ENCODE measurements at places on chromosomes 1 and 21.

DNA sequence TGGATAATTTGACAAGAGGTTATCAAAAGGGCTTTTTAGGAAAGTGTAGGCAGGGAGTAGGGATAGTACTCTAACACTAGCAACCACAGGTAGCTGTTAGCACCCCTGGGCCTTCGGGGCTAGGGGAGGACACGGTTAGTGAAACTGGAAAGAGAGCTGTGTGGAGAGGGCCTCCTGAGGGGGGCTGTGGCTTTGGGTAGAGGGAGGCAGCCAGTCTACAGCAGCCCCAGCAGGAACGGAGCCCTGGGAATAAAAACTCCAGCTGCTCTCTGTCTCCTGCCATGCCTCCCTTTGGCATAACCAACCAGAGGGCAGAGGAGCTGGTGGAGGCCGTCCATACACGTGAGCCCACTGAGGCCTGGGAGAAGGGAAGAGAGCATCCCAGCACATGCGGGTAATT lies 223.2 kb downstream of the FOXD2 start:
- no peak for DNase-seq

GRCh38 chr1:172980456-172980855 lies 70.3 kb downstream of the TNFSF18 start:
- DNase-seq, result no peak

DNA sequence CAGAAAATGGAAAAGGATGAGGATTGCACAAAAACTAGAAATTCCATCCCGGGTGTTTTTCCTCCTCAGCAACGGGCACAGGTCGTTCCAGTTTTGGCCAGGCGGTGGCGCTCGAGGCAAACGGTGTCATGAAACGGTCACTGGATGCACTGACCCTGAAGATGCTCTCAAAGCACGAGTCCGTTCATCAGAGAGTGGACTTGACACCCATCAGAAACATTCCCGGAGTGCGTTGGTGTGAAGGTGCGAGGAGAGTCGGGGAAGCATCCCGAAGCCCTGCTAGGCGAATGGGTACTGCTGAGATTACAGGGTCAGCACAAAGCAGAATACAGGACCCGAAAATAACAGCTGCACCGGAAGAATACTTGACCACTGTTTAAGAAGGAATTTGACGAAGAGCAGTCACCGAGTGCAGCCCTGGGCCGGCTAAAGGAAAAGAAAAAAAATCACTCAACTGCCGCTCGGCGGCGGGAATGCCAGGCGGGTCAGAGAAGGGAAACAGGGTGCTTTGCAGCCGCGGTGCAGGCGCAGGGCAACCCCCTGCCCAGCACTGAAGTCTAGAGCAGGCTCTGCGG lies 71.7 kb upstream of the ETS2 start:
- no peak for DNase-seq

DNA sequence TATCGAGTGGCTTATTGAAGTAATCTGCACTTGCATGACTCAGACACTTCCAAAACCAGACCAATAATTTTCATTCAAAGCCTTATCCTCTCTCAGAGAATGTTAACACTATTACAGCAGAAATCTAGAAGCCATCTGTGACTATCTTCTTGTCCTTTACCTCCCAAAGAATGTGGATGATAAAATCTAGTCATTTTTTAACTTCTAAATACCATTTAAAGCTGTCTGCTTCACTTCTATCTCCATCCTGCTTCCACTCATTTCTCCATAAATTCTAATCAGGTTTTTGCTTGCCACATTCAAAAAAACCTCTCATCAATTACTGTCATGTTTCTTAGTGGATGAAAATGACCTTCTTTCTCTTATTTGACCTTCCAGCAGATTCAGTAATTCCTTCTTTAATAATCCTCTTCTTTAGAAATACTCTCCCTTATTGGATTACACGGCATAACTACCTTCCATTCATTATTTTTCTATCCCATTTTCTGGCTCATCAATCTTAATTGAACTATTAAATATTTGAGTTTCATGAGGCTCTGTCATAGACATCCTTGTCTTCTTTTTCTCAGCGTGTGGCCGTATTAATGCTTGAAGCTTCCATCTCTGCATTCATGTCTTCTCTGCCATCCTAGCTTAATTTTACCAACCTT lies 1999.4 kb downstream of the MRPL39 start:
- DNase-seq, result no peak

GRCh38 chr1:156108664-156109241 lies 5.8 kb upstream of the LMNA start:
- DNase-seq, result no peak

GRCh38 chr1:217542136-217542777 lies 88.6 kb downstream of the GPATCH2 start:
- DNase-seq, result no peak

- no peak for DNase-seq
Observed at GRCh38 chr1:25523542-25523941, 19.9 kb upstream of the LDLRAP1 start.

GRCh38 chr1:66266350-66266749 lies 267.6 kb upstream of the SGIP1 start:
- no peak for DNase-seq

GRCh38 chr1:3306583-3307291 lies 147.7 kb upstream of the ARHGEF16 start:
- DNase-seq, result no peak

DNA sequence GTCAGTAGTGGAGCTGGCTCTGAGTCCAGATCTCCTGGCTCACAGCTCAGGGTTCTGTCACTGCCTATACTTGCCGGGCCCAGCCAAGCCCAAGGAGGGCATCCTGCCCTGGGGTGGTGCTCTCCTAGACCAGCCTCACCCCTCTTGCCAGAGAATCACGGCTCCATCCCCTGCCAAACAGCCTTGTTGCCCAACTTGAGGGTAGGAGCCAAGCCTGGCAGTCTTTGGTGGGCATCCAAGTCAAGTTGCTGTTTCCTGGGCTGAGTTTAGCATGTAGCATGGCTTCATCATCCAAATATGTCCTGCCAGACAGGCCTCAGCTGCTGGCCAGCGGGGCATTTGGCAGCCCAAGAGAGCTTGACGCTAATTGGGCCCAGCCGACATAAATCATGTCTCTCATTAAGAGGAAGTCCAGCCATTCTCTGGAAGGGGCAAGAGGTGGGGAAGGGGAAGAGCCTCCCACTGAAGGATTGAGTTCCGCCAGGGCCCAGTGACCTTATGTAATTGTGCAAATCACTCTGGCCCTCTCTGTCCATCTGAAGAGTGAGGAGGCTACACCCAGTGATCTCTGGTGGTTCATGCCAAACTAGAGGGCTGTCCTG lies 22.6 kb upstream of the TRABD2B start:
- DNase-seq, result no peak

DNA sequence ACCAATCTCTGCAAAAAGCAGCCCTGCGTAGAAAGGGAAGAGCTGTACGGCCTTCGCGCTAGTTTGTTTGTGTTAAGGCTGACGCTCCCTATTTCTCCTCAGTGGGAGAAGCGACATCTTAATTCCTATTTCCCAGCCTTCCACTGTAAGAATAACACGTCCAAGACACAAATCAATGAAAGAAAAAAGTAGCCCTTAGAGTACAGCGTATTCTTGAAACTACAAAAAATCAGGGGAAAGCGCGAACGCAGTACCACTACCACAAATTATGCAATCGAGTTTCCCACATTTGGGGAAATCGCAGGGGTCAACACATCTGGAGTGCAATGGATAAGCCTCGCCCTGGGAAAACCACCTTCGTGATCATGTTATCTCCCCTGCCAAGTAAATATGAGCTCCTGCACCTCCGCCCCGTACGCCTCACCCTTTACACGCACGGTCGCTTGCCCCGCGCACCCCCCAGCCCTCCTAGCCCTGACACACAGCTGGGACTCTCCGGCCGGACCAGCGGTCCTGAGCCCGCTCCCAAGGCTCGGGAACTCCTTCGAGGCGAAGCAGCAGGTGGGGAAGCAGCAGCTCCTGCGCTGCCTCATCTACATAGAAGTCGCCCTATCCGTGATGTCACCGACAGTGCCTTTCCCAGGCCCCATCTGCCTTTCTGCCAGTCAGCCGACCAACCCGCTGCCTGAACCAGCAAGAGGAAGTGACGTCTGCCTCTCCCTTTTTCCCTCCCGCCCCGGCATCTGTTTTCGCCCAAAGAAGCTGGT lies 94.7 kb downstream of the PPIAL4G start:
- DNase-seq, result no peak

GRCh38 chr21:39632796-39633442 lies 20.2 kb downstream of the B3GALT5 start:
- DNase-seq, result no peak

DNA sequence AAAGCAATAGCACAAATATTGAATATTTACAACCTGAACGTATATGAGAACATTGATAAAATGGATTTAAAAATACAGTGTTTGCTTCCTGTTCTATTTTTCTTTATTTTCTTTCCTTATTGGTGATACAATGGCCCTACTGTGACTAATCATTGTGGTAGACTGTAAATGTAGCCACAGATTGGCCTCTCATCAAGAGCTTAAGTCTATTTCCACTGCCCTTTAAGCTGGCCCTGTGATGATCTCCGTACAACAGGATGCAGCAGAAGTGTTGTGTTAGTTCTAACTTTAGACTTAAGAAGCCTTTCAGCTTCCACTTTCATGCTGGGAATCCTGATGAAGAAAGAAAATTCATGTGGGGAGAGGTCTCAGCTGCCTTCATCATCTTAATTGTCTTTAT lies 285.6 kb upstream of the B3GALT2 start:
- no peak for DNase-seq

- DNase-seq, result no peak
Observed at GRCh38 chr1:51906306-51907078, 28.0 kb upstream of the NRDC start.

- DNase-seq, result no peak
Observed at GRCh38 chr1:77064246-77064645, 155.0 kb downstream of the PIGK start.

- no peak for DNase-seq
Observed at GRCh38 chr21:9767592-9768375, 753.6 kb upstream of the TPTE start.

GRCh38 chr1:91173346-91173890 lies 151.6 kb upstream of the ZNF644 start:
- no peak for DNase-seq

GRCh38 chr1:111227434-111227833 lies at the start of gene CHI3L2:
CHI3L2 (plus strand) TSS chr1:111227713; CDS start chr1:111227730, 17 bp downstream.
- DNase-seq, result no peak

- no peak for DNase-seq
Observed at GRCh38 chr1:225156254-225156653, 226.8 kb downstream of the DNAH14 start.

DNA sequence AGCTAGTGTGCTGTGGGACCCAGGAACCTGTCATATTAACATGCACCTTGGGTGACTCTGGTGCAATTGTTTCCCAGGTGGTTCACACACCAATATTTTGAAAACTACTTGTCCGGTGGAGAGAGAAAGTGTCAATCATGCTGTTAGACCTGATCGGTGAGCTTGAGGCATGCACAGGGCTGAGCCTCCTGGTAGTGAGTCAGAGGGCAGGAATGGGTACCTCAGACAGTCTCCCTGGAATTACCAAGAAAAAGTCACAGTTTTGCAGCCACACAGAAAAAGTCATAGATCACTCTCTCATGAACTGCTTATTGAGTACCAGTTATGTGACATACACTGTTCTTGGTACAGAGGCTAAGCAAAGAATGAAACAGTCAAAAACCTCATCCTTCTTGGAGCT lies 140.1 kb upstream of the NFIA start:
- no peak for DNase-seq
